ENCODE measurements at places on chromosomes 1 and 21.

- no peak for DNase-seq
Measured at GRCh38 chr1:202104073-202104472, 18.6 kb upstream of the GPR37L1 start.

GRCh38 chr1:201123866-201124265 lies 3.1 kb downstream of the ASCL5 start:
- DNase-seq = no peak

GRCh38 chr1:198708761-198709525 lies 70.1 kb downstream of the PTPRC start:
- no peak for DNase-seq

DNA sequence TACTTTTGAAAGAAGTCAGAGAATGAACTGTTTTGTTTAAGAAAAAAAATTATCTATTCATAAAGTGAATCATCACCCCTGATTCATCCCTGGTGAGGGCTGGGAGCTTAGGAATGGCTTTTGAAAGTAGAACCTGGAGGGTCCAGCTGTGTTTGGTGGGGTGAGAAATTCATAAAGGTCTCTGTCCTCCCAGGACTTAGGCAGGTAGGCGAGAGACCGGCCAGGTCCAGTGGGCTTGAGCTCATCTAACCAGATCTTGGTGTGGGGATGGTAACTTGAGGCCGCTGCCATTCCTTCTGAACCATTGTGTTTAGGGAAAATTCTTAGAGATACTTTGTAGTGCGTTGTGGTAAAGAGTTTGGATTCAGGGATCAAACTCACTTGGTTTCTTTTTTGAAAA lies 156.8 kb upstream of the TNR start:
- DNase-seq = no peak

GRCh38 chr1:167051907-167052306 lies 38.3 kb downstream of the GPA33 start:
- DNase-seq = no peak

- DNase-seq = no peak
Measured at GRCh38 chr1:201298396-201299381, 15.4 kb downstream of the PKP1 start.

DNA sequence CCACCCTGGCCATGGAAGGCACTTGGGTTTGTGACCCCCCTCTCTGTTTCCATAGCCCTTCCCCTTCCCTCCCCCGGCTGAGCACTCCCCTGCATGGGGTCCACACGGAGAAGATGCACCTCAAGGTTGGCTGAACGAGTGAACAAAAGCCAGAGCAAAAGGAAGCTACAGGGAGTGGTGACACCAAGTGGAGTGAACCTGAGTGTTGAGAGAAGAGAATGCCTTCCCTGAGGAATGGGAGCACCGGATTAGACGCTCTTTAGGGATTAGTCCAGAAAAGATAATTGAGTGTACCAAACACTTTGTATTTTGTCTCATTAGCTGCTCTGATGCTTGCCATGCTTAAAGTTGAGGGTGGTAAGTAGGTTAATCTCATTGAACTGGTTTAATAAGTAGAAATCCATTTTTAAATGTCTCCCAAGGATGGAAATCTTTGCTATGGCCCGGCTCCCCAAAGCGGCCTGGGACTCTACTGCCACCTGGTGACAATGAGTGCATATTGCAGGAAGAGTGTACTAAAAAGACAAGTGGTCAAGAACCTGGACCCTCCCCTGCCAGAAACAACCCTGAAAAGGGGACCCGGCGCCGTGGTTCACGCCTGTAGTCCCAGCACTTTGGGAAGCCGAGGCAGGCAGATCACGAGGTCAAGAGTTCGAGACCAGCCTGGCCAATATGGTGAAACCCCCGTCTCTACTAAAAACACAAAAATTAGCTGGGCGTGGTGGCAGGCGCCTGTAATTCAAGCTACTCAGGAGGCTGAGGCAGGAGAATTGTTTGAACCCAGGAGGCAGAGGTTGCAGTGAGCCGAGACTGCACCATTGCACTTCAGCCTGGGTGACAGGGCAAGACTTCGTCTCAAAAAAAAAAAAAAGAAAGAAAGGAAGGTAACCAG lies 150.6 kb upstream of the ZC3H12A start:
- DNase-seq = peak; percentile 38

GRCh38 chr1:116825720-116826438 lies 71.6 kb downstream of the CD2 start:
- DNase-seq = no peak

DNA sequence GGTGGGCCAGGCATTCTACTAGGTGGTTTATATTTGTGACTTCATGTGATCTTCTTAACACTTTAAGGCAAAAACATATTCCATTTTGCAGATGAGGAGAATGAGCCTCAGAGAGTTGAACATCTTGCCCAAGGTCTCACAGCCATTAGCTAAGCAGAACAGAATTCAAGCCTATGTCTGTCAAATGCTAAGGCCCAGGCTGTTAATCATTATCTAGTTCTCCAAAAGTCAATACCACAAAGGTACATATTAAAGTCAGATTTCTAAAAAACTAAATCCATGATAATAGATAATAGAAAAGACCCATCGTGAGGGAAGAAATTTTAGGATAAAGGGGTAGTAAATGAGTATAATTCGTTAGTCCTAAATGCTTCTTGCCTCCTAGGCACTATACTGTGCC lies 234.3 kb downstream of the KCNH1 start:
- no peak for DNase-seq

- no peak for DNase-seq
Measured at GRCh38 chr1:207112616-207113296, 8.7 kb downstream of the C4BPA start.

DNA sequence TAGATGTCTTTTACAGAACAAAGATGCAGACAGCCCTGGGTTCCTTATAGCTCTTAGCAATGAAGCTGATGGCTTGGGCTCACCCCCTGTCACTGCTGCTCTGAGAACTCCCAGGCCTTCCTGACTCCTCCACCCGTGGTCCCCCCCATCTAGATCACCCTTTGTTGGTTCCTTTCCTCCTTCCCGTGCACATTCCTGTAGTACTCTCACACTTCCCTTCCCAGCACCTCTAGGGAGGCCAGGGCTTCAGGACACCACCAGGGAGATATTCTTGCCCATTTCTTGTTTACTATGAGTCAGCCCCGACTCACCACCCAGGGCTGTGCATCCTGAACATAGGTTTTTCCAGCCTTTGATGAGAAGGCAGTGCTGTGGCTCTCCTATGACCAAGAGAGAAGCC lies 14.4 kb upstream of the NOS1AP start:
- peak; percentile 68 for DNase-seq

DNA sequence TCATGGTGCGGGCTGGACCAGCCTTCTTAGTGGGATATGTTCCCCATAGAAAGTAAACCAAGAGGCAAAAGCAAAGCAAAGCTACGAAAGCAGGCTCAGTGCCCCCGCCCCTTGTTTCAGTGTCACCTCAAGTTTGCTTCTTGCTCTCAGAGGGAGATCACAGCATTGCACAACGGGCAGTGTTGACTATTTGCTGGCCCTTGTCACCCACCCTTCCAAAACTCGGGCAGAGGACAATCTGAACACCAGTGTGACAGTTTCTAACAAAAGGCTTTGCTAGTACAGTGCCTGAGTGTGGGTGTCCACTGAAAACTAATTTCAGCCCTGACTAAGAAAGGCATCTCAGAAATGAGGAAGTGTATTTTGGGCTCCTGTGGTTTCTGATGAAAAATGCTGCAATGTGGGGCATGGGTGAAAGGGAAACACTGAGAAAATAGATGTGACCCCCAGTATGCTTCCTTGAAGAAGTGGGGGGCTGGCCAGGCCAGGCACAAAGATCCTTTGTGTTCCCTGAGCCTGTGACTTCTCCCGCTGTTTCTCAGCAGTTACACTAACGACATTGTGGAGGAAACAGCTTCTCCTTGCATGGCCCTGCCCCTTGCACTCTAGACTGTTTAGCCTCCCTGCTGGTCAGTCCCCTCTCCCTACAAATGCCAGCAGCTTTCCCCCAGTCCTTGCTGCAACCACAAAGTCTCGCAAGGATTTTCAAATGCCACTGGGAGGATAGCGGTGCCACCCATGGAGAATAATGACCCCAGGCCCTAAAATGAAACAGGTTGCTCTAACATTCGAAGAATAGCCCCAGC lies 33.3 kb upstream of the KCNE1 start:
- peak; percentile 7 for DNase-seq

GRCh38 chr1:208088319-208088718 lies 155.9 kb downstream of the PLXNA2 start:
- no peak for DNase-seq

DNA sequence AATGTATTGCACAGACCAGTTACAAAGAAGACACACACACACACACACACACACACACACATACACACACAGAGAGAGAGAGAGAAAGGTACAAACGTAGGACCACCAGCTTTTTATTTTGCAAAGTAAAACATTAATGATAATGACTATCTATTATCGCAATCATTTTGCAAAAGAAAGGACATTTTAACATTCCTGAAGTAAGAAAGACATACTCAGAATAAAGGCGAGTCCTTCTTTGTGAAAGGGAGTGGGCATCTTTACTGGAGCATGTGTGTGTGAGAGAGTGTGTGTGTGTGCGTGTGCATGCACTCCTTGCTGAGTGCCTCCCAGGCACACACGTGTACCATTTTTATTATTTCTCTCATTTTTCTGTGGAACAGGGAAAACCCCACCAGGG lies 28.4 kb downstream of the PPFIA4 start:
- DNase-seq = no peak
